HS-5 (cell line): ENCODE measurements at places on chromosomes 6 and 20.

DNA sequence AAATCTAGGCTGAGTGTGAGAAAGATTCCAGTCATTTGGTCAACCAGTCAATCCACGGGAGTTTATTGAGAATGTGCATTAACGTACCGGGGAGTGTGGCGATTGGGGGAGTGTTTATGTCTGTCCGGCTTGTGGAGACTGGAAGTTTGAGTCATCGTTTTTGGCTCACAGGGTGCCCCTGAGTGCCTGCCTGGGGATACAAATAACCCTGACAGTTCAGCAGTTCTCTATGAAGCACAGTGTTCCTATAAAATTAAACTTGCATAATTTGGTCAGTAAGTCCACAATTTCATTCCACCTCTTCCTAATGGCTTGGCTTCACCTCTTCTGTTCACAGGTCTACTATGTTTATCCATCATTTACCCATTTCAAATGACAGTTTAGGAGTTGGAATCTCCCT is 72.6 kb upstream of the PLEKHG1 start:
- no peak for DNase-seq

- no peak for DNase-seq
These were observed 75.1 kb downstream of the COL12A1 start for GRCh38 chr6:75130784-75131183.

- DNase-seq: no peak
These were observed 87.4 kb downstream of the CD24 start for GRCh38 chr6:106886922-106887797.

DNA sequence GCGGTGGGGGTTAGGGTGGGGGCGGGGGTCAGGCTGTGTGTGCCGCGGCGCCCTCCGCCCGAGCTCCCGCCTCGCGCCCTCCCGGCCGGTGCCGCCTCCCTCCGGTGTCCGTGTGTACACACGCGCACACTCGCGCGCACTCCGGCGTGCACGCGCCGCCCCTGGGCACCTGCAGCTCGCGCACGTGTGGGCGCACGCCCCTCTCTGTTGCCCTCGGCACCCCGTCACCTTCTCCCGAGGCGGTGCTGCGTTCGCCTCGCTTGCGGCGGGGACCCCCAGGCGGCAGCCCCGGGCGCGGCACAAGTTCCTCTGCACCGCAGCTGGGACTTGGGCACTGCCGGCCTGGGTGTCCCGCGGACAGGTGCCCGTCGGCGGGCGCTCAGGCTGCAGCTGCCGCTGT is 525 bp downstream of the MACROD2 start:
- DNase-seq: no peak

GRCh38 chr20:10402938-10403608 is 30.9 kb downstream of the MKKS start:
- DNase-seq: no peak

- DNase-seq: no peak
These were observed 15.1 kb downstream of the KIF13A start for GRCh38 chr6:17972074-17972952.

DNA sequence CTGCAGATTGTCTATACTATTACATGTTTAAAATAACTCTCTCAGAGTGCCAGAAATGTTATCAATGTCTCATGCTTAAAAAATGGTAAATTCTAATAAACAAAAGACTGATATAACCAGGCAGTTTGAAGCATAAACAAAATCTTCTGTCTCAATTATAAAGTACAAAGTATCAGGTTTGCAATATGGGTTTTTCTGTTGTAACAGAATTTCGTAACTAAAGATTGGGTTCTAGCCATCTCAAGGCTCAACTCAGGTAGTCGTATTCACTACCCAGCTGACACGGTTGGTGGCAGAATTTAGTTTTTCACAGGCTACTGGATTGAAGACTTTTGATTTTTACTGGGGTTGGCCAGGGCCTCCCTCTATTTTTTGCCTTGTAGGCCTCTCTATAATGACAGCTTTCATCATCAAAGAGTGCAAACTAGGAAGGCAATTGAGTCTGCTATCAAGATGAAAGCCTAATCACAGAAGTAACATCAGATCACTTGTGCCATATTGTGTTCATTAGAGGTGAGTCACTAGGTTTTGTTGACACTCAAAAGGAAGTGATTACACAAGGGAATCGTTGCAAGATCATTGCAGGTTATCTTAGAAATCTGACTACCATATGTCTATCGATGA is 3.6 kb downstream of the CYP39A1 start:
- peak; percentile 58 for DNase-seq

GRCh38 chr20:48186915-48187314 is 401.6 kb upstream of the SULF2 start:
- no peak for DNase-seq

- DNase-seq: no peak
These were observed at the start of gene RRAGD for GRCh38 chr6:89412071-89413005. TSS of gene RRAGD (minus strand) at chr6:89412273. CDS start at chr6:89411993, 280 bp downstream.

- no peak for DNase-seq
These were observed 55.5 kb downstream of the JARID2 start for GRCh38 chr6:15301179-15302006.

DNA sequence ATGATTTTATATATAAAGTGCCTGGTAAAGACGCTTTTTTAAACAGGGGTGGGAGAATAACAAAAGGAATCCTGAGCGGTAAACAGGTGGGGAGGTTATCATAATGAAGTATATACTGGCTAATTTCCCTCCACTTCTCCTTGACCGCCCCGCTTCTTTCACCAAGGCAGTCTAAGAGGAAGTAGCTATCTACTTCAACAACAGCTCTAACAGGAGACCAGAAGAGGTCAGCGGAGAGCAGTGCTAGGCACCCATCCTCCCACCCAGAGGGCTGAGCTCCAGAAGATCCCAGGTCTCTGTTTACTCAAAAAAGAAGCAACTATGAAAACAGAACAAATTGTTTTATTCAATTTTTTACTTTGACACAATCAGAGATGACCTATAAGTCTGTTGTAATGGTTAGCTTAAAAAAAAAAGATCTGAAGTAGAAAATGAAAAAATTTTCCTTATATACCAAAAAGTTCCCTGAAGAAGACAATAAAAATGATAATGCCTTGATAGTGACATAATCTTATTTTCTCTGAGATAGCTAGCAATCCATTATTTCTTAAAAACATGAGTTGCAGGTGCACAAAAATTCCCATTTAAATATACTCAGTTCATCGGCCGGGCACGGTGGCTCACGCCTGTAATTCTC is 141.1 kb downstream of the PDSS2 start:
- no peak for DNase-seq

- no peak for DNase-seq
These were observed 87.6 kb downstream of the YTHDF1 start for GRCh38 chr20:63128367-63128766.

- DNase-seq: no peak
These were observed 13.7 kb upstream of the SLC22A16 start for GRCh38 chr6:110490110-110490509.

DNA sequence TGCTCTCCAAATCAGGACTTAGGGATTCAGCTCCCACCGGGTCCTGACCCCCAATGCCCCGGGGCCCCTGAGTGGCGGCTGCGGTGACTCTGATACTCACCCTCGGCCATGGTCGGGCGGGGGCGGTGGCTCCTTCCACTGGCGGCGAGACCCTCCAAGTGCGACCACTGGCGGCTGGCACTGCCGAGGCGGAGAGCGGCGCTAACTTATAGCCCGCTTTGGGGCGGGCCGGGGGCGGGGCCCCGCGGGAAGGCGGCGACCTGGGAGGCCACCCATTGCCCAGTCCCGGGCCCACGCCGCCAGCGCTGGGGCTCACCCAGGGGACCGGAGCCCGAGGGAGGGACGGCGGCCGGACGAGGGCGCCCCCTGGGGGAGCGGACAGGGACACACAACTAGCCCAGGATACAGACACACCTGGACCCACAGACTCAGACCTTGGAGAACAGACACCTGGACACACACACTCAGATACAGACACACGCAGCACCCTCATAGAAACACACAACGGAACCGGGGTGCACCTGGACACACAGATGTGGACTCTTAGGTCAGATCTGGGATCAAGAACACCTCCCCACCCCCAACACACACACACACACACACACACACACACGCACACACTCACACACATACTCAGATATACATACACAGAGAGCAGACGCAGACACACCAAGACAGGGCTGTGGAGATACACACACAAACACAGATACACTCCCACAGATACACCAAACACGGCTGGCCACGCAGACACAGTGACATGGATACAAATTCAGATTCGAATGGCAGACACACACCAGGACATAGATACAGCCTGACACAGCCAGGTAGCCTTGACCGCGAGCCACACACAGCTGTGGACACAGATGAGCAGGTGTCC is at the start of gene TGM2:
Gene TGM2, minus strand, starts transcription at position 182 of the 877 bp plus-strand sequence. Its CDS starts 72 bp downstream, at position 110.
- DNase-seq: no peak

GRCh38 chr6:139343052-139343750 is 31.2 kb downstream of the CITED2 start:
- no peak for DNase-seq

DNA sequence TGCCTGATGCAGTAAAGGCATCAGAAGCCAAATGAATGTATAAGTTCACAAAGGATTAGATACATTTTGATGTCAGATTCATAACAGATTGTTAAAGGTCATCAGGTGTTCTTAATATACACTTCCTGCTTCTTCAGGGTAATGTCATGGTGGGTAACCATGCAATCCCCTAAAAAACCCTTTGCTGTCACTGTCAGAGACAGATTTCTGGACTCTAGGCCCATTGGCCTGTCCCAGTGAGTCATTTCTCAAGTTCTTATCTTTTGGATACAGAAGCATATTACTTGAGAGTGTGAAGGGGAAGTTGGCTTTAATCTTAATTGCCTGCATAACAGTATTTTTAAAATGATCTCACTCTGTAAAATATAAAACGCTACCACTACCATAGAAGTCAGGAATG is 895.6 kb upstream of the MAP3K7 start:
- DNase-seq: no peak

DNA sequence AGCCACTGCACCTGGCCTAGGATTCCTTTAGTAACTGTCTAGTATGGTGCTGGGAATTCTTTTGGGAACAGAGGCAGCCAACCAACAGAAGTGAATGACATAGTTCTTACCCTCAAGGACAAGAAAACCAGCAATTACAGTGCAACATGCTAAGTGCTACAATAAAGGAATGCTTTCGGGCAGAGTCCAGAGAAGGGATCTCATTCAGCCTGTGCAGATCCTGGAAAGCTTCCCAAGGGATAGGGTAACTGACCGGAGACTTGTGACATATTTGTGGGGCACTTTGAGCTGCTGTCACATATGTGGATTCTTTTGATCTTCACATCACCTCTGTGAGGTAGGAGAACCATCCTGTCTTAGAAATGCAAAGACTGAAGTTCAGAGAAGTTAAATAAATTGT is 46.8 kb downstream of the C6orf15 start:
- DNase-seq: no peak

DNA sequence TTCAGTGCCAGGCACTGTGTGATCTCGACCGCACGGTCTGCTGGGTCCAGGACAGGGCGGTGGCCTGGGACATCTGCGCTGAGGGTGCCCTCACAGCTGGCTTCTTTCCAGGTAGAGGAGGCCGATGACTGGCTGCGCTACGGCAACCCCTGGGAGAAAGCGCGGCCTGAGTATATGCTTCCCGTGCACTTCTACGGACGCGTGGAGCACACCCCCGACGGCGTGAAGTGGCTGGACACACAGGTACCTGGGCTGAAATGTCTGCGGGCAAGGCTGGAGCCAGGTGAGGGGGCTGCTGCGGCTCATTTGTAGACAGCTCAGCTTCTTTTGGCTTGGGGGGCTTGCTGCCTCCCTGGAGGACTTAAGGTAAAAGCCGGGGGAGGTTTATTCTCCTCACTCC is 26.6 kb downstream of the PYGB start:
- DNase-seq: no peak

GRCh38 chr20:63394069-63394919 is 33.1 kb upstream of the CHRNA4 start:
- DNase-seq: no peak

GRCh38 chr6:78340755-78341154 is 526.6 kb upstream of the IRAK1BP1 start:
- no peak for DNase-seq

DNA sequence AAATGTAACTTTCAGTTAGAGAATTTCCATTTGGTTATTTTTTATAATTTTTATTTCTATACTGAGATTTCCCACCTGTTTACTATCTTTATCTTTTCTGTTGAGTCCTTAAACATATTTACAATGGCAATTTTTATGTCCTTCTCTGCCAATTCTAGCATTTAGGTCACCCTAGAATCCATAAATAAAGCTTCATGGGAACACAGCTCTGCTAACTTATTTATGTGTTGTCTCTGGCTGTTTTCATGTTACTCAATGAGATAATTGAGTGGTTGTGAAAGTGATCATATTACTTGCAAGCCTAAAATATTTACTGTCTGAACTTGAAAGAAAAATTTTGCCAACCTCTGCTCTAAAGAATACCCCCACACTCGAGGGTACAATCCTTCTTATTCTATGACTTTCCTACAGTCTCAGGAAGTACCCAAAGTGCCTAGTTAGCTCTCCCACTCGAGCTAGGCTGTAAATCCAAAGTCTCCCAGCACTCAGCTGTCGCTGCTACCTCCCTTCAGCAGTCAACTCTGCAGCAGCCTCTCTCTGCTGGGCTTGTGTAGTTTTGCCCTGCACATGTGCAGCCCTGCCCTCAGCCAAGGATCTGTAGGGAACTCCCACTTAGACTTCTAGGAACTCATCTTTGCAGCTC is 53.5 kb upstream of the GCLC start:
- DNase-seq: no peak

DNA sequence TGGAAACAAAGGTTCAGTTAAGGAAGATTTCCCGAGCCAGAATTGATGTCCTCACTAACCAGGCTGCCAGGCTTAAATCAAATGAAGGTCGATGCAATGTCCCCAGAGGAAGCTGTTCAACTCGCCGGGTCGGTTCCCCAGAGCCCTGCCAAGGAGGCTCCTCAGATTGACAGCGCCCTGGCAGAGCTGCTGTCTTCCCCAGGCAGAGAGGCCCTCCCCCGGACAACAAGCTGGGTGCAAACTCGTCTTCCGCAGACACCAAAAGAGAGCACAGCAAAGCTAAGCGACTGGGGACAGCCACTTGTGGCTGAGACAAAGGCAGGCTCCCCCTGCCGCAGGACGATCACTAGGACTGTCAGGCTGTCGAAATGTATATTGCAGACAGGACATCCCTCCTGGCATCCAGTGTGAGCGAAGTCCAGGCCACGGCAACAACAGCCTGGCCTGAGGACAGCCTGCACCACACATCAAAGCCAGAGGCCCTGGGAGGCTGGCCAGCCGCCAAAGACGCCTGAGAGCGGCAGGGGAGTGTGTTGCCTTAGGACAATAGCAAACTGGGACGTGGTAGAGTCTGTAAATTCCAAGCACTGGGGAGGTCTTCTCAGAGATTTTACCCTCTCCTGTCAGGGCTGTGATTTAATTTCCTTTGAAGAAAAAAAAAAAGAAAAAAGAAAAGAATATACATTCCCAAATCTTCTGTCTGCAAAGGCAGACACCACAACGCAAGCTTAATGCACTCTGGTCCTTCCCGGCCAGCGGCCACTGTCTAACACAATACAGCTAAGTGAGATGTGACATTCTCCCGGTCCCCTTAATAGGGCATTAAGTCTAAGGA is 99.1 kb downstream of the HIVEP2 start:
- no peak for DNase-seq

- DNase-seq: no peak
These were observed 49.9 kb downstream of the TULP4 start for GRCh38 chr6:158361961-158362669.
